Thymus (tissue), 14 donors: ENCODE measurements at places on chromosomes 1 and 21. TPM values are rescaled to one million over a fixed set of nuclear protein-coding genes. Genes with fewer than 3 reads are reported as not detected.

DNA sequence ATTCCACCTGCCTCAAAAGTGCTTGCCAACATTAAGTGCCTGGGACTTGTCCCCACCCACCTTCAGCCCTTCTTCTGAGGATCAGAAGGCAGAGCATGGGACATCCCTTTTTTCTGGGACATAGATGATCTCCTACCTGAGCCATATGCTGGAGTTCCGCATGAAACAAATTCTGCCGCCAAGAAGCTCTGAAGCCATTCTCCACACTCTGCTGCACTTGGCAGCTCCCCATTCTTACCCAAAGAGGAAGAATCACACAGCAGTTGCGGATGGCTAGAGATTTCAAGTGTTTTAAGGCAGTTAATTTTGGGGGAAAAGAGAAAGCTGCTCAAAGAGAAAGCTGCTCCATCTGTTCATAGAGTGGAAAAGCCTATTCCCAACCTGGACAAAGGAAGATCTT lies 197.3 kb upstream of the COA6 start:
- no peak for DNase-seq

GRCh38 chr1:245110406-245110805 lies 44.4 kb upstream of the KIF26B start:
- no peak for DNase-seq

- DNase-seq: peak; percentile 84
Measured at GRCh38 chr1:198937231-198938031, 298.6 kb downstream of the PTPRC start.

- peak; percentile 30 for DNase-seq
Measured at GRCh38 chr1:155859881-155860871, 809 bp downstream of the SYT11 start.

DNA sequence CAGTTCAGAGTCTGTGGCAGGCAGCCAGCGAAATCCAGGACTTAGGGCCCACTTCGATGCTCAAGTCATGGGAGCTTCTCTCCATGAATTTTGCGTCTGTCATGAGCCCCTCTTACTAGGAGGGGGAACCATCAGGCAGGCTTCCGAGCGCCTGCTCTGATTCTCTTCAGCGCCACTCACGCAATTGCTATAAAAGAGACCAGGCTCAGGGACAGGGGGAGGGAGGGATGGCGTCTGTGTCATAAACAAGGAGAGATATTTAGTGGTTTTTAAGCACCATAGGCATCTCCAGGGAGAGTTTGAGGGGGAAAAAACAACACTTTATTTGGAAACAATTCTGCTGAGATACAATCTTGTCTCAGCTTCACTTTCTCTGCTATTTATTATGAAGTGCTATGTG lies 60.6 kb downstream of the NAV1 start:
- DNase-seq: no peak

GRCh38 chr1:38138498-38139233 lies 92.1 kb upstream of the POU3F1 start:
- no peak for DNase-seq

DNA sequence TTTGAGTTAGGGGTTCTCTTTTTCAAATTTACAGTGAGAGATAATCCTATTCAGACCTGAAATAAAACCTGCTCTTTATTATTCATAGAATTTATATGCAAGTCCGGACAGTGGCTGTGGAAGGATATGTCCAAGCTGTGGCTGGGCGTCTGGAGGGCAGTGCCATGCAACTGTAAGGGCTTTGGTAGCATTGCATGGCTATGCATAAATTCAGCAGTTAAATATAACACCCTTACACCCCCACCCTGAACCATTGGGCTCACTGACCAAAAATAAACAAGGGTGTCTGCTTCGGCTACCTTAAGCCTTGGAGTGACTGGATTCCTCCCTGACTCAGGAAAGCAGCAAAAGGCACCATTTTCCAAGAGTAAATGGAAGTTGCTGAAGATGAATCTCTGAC lies 5.4 kb downstream of the CHTOP start:
- DNase-seq: no peak

- DNase-seq: no peak
Measured at GRCh38 chr1:14955976-14956375, 197.6 kb upstream of the TMEM51 start.

DNA sequence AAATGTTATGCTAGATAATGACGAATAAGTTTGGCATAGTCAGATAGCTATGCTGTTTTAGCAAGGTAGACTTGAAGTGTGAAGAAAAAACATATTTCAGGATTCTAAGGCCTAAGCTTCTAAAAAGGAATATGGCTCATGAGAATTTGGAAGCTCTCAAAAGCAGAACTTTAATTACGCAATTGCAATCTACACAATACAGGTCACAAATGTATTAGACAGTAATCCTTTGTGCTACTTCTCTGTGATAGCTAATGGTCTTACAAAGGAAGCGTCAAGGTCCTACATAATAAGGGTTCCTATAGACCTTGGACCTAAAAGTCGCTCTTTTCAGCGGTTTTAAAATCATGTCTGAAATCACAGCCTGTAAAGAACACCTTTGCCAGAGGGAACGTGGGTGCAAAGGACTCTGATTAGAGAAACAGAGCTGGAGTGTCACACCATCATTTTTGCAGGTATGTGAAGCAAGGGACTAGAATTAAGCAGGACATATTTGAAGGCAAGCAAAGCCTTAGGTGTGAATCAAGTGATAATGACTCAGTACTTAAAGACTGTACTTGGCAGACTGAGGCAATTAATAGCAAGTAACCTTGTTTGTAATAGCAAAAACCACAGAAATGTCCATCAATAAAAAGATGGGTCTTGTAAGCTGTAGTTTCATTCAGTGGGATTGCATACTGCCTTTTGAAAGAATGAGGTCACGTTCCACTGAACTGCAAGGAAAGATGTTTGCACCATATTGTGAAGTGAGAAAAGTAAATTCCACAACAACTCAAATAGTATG lies 420.2 kb downstream of the KCTD3 start:
- no peak for DNase-seq

- DNase-seq: no peak
Measured at GRCh38 chr1:169060043-169060722, 46.3 kb upstream of the ATP1B1 start.

- no peak for DNase-seq
Measured at GRCh38 chr1:32865639-32866405, 4.9 kb downstream of the FNDC5 start.

- no peak for DNase-seq
Measured at GRCh38 chr21:44722731-44723130, 11.4 kb upstream of the TSPEAR start.

- no peak for DNase-seq
Measured at GRCh38 chr1:79667848-79668696, 661.5 kb upstream of the ADGRL4 start.

DNA sequence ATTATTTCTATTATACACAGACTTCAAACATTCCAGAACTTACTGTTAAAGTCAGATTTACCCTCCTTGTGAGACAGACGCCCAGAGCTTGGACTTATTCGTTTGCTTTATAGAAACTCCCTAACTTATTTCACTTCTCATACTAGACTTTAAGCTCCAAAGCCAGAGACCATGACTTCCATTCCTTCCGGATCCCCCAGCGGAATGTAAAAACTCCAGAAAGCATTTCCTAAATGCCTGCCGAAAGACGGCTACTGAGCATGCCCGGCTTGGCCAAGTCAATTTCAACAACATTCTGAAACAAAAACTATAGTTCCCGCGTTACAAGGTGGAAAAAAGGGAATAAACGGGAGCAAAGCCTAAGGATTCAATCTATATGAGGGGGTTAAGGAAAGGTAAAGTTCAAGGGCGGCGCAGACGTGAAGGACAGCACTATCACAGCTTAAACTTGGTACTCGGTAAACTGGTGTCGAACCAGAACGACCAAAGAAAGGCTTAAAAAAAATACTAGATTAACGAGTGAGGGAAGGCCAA lies 1.1 kb downstream of the USP48 start:
- DNase-seq: no peak

- DNase-seq: no peak
Measured at GRCh38 chr21:36030581-36031189, 29.6 kb downstream of the SETD4 start.

GRCh38 chr1:24892188-24893153 lies 37.6 kb downstream of the RUNX3 start:
- no peak for DNase-seq

MX1 gene
- 148 TPM for total RNA-seq

TXNDC12 gene
- total RNA-seq: 43.9 TPM

ABCG1 gene
- 20.5 TPM for total RNA-seq

SGIP1 gene
- 0.57 TPM for total RNA-seq

S100A2 gene
- total RNA-seq: 9.8 TPM

HSPG2 gene
- 10.2 TPM for total RNA-seq
